ENCODE measurements at places on chromosomes 5 and 9.

GRCh38 chr5:177519463-177520235, 2.9 kb upstream of the DDX41 start:
- no peak for ATAC-seq

GRCh38 chr5:149820536-149821510, 90.7 kb downstream of the PPARGC1B start:
- ATAC-seq = no peak

- no peak for ATAC-seq
Observed at GRCh38 chr5:136484808-136485325, 119.5 kb upstream of the TRPC7 start.

DNA sequence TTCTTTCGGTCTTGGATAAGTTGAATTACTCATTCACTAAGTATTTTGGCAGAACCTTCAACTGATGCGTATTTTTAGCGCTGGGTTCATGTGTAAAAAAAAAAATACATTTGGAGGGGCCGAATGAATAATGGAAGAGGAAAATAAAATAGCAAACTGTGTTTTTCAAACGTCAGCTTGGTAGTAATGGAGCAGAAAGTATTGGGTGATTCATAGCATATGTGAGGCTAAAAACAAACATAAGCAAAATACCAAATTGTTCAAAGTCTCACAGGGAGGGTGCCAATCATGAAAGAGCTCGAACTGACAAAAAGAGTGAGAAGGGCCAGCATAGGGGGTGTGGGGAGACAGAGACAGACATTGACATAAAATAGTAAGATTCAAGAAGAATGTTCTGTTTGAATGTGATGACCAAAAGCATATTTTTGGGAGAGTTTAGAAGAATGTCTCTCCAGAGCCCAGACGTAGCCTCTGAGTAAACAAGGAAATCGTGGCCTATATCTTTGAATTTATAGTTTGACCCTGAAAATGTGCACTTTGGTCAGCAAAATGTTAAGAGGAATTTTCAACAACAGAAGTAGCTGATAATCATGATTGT, 174.9 kb upstream of the HMHB1 start:
- no peak for ATAC-seq

DNA sequence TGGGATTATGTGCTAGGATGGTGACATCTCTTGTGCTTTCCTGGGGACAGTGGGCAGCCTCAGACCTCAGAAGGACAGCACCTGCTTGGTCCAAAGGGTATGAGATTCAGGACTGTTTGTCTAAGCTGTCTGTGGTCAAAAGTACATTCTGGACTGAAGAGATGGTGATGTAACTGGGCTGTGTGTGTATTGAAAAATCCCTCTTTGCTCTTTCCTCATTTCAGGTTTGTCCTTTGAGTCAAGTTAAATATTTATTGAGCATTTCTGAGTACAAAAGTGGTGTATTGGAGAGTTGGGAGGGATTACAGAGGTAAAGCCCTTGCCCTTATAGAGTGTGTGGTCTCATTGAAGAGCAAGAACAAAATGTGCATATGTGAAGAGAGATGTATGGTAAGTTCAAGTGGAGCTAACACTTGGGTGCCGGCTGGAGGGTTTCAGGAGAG, 46.7 kb downstream of the RCL1 start:
- no peak for ATAC-seq

DNA sequence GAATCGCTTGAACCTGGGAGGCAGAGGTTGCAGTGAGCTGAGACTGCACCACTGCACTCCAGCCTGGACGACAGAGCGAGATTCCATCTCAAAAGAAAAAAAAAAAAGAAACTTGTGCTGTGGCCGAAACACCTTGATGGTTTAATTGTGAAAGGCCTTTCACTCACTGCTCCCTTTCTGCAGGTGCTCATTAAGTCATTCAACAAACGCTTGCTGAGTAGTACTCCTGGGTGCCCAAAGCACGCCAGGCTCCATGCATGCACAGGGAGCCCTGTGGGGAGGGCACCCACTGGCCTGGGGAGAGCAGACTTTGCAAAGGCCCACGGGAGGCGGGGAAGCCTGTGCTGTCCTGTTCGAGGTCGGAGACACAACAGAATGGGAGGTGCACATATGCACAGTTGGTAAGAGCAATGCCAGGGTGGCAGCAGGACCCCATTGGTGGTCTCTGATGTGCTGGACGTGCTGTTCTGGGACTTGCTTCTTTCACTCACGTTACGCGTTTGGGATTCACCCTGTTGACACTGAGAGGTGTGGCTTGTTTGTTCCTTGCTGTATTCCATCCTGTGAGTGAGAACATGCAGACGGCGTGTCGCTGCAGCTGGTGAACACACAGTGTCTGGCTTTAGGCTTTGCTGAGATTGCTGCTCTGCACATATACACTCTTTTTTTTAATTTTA, 3.0 kb upstream of the ENTPD2 start:
- no peak for ATAC-seq

DNA sequence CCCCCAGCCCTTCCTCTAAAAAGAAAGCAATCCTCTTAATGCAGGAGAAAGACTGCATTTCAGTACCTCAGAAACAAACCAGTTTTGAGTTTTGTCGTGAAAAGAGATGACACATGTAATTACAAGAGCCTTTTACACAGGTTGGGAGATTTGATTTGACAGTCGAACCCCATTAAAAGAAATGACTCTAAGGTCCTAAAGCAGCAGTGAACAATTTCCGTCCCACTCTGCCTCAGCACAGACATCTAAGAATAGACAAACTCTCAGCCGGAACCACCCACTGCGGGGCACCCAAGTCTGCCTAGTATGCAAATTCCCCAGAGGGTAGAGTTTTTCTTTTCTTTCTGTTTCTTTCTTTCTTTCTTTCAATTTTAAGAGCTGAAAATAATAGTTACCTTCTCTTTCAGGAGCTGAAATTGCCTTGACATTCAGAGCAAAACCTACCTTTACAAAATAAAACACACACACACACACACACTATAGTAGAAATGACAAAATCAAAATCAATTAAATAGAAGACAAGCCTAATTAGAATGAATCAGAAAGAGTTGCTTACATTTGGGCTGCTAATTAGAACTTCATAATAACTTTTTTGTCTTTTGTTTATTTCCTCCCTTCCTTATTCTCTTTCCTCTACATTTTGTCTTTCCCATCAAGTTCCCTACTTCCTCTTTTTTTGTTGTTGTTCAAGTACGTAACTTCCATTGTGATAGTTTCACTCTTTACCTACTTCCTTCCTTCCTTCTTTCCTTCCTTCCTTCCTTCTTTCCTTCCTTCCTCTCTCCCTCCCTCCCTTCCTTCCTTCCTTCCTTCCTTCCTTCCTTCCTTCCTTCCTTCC, 65.1 kb downstream of the BASP1 start:
- peak; percentile 73 for ATAC-seq

- no peak for ATAC-seq
Observed at GRCh38 chr9:93305497-93306020, 121.6 kb downstream of the WNK2 start.

GRCh38 chr9:129036923-129037766, 719 bp downstream of the MIGA2 start:
- no peak for ATAC-seq

DNA sequence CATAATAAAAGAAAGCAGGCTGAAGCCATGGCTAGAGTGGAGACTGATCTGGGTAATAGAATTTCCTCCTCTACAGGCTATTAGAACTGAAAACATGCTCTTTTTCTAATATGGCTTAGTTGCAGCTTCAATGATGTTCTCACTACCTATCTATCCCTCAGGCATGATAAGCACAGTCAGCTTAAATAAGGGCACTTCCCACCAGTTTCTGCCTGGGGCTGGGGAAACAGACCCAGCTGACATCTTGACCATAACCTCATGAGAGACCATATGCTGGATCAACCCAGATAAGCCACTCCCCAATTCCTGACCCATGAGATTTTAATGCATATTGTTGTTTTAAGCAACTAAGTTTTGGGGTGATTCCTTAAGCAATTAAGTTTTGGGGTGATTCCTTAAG, 81.2 kb downstream of the ZNF366 start:
- no peak for ATAC-seq
